ENCODE measurements at places on chromosomes 1 and 21. TPM values are rescaled to one million over a fixed set of nuclear protein-coding genes. Genes with fewer than 3 reads are reported as not detected.

- H3K27me3 ChIP-seq: no peaks in the 10 kb centered on the region
- no peaks in the 10 kb centered on the region for H3K4me1 ChIP-seq
- H3K36me3 ChIP-seq: no peaks in the 10 kb centered on the region
- DNase-seq: peak; percentile 92
- no peak overlapping the region for H3K4me3 ChIP-seq
- no peak overlapping the region for H3K27ac ChIP-seq
Measured at GRCh38 chr1:190747704-190748103, 270.0 kb upstream of the BRINP3 start.

DNA sequence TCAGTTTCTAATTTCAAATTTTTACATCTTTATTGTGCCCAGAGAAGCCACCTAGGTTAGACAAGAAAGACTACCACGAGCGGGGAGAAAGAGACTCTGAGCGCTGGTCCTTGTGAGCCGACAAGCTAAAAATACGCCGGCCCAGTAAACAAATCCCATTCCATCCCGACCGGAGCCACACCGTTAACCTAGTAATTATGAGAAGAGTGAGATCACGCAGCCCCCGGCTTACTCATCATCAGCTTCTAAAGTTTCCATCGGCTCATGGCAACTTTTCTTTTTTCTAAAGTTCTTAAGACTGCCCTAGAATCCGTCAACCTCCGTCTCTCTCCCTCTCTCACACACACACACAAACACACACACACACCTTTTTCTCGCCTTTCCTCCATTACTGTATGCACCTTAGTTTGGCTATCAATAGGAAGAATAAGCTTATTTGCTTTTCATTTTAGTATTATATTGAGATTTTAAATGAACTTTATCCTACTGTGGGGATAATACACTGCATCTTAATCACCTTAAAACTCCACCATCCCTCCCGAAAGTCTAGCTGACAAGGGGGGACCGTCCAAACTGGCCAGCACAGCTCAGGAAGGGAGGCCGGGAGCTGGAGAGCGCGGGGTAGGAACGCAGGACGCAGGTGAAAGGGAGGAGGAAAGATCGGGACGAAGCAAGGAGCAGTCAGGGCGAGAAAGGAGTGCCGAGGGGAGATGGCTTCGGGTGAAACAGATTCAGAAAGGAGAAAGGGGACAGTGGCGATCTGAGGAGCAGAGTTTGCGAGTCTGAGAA lies 728 bp downstream of the OTUD7B start:
- peak; percentile 69 for DNase-seq
- H3K27me3 ChIP-seq: no peaks in the 10 kb centered on the region
- H3K36me3 ChIP-seq: peaks cover 2% of the 10 kb centered on the region
- peak overlapping the region; percentile 98 for H3K27ac ChIP-seq

Gene PLEKHN1
- polyA plus RNA-seq: 2.8 TPM

Gene OR6N1
- not detected for polyA plus RNA-seq

DNA sequence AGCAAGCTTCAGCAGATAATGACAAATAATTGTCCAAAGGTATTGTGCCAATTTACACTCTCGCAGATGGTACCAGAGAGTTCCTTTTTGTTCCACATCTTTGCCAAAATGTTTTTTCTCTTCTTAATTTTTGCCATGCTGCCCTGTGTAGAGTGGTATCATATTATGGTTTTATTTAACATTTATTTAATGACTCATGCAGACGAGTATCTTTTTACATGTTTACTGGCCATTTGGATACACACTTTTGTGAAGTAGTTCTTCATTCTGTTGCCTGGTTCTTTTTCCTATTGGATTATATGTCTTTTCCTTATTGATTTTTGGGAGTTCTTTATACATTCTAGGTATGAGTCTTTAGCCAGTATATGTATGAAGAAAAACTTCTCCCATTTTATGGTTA lies 151.1 kb downstream of the PCNX2 start:
- no peak for DNase-seq
- no peaks in the 10 kb centered on the region for H3K4me1 ChIP-seq
- no peak overlapping the region for H3K27ac ChIP-seq
- H3K27me3 ChIP-seq: no peaks in the 10 kb centered on the region

- no peak overlapping the region for H3K27ac ChIP-seq
- DNase-seq: no peak
- H3K4me3 ChIP-seq: no peak overlapping the region
- H3K4me1 ChIP-seq: peaks cover 5% of the 10 kb centered on the region
Measured at GRCh38 chr1:235023711-235024439, 104.8 kb downstream of the TOMM20 start.

DNA sequence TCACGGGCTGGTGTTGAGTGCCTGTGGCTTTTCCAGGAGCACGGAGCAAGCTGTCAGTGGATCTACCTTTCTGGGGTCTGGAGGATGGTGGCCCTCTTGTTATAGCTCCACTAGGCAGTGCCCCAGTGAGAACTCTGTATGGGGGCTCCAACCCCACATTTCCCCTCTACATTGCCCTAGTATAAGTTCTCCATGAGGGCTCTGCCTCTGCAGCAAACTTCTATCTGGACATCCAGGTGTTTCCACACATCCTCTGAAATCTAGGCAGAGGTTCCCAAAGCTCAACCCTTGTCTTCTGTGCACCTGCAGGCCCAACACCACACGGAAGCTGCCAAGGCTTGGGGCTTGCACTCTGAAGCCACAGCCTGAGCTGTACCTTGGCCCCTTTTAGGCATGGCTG lies 157.3 kb downstream of the MRPL39 start:
- no peak overlapping the region for H3K27ac ChIP-seq
- H3K4me1 ChIP-seq: no peaks in the 10 kb centered on the region
- no peak for DNase-seq
- no peaks in the 10 kb centered on the region for H3K27me3 ChIP-seq

DNA sequence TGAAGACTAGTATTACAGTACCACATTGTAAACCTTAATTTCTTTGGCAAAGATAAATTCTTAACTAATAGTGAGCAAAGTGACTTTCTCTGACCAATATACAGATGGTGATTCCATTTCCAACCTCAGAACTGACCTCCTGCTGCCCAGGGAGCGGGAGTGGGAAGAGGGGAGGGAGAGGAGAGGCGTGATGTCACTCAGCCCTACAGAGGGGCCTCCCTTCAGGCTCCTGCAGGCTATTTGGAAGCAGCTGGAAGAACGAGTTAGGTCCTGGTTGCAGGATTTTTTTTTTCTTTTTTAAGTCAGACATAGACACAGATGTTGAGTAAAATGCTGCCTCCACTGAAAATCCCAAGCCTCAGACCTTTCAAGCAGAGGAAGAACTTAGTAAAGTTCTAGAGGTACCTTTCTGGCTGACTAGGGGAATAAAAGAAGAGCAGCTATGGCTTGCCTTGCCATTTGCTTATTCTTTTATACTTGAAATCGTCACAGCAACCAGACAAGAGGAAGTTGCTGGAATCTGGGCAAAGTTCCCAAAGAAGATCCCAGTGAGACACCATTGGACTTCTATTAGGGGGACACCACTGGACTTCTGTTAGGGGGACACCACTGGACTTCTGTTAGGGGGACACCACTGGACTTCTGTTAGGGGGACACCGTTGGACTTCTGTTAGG lies 54.5 kb downstream of the EXO1 start:
- H3K4me1 ChIP-seq: no peaks in the 10 kb centered on the region
- H3K27me3 ChIP-seq: no peaks in the 10 kb centered on the region
- no peak overlapping the region for H3K27ac ChIP-seq
- peak; percentile 53 for DNase-seq
- no peak overlapping the region for H3K4me3 ChIP-seq
- no peaks in the 10 kb centered on the region for H3K36me3 ChIP-seq

DNA sequence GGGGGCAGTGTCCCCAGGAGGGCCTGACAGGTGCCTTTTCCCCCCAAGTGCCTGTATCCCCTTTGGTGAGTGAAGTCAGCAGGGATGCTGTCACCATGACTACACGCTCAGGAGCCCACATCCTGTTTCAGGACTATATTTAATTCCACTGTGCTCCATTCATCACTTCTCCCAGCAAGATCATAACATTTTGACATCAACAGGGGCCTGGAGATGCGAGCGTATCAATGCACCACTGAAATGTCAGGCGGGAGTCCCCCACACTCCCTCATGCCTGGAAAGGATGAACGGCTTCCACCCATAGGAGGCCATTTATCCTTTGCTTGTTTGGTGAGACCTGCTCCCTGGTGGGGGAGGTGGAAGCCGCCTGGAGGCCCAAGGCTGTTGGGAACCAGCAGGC lies 119.1 kb downstream of the PTPRU start:
- no peak overlapping the region for H3K27ac ChIP-seq
- peaks cover 3% of the 10 kb centered on the region for H3K27me3 ChIP-seq
- DNase-seq: no peak
- no peaks in the 10 kb centered on the region for H3K36me3 ChIP-seq
- no peak overlapping the region for H3K4me3 ChIP-seq
- H3K4me1 ChIP-seq: no peaks in the 10 kb centered on the region

DNA sequence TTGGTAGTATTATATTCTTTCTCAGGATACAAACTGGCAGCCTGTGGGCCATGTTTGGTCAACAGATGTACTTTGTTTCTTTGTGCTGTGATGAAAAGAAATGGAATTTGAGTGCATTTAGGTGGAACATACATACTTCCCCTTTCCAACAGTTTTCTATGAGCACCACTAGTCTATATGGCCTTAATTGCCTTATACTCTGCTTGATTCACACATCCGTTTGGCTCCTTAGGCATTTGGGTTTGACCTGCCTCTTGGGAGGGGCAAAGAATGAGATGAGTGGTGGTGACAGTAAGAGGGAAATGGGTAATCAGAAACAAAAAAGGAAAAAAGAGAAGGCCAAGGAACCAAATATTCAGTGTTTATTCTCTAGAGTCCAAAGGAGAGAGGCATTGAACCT lies 17.0 kb downstream of the CFAP126 start:
- no peaks in the 10 kb centered on the region for H3K4me1 ChIP-seq
- peaks cover 15% of the 10 kb centered on the region for H3K36me3 ChIP-seq
- H3K27me3 ChIP-seq: no peaks in the 10 kb centered on the region

DNA sequence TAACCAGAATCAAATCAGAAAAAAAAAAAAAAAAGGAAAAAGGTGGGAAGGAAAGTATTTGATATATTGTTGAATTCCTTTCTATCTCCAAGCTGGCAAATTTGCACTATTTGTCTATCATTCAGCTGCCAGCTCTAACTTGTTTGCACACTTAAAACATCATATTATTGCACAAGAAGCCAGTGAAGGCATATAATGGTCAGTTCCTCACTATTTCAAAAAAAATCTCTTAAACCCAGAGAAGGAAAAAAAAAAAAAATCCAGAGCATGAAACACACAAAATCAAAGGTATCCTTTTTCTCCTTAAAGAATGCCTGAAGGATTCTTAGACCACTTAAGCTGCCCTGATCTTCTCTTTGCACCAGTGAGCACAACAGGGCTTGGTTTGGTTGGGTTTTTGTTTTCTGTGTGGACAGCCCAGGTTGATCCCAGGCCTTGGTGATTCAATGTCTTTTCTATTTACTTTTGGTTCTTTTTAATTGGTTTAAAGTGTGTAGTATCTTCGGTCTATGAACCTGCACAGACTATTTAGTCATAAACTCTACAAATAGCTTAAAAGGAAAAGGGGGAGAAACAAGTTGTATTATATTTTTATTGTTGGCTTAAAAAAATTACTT lies 40.2 kb downstream of the DUSP10 start:
- peaks cover 9% of the 10 kb centered on the region for H3K36me3 ChIP-seq
- H3K27ac ChIP-seq: no peak overlapping the region
- no peaks in the 10 kb centered on the region for H3K27me3 ChIP-seq
- DNase-seq: no peak

GRCh38 chr1:244112636-244113035 lies 61.6 kb downstream of the ZBTB18 start:
- no peak overlapping the region for H3K4me3 ChIP-seq
- H3K36me3 ChIP-seq: no peaks in the 10 kb centered on the region
- peaks cover 8% of the 10 kb centered on the region for H3K27me3 ChIP-seq

- DNase-seq: peak; percentile 55
- H3K4me3 ChIP-seq: no peak overlapping the region
- no peaks in the 10 kb centered on the region for H3K27me3 ChIP-seq
- peaks cover 5% of the 10 kb centered on the region for H3K36me3 ChIP-seq
- no peaks in the 10 kb centered on the region for H3K4me1 ChIP-seq
Measured at GRCh38 chr1:32619701-32620485, 30.5 kb downstream of the ZBTB8OS start.

Gene SLC5A3
- 3.1 TPM for polyA plus RNA-seq

GRCh38 chr1:56194701-56195300 lies 384.6 kb downstream of the PLPP3 start:
- H3K27ac ChIP-seq: no peak overlapping the region
- no peak overlapping the region for H3K4me3 ChIP-seq
- H3K36me3 ChIP-seq: no peaks in the 10 kb centered on the region

DNA sequence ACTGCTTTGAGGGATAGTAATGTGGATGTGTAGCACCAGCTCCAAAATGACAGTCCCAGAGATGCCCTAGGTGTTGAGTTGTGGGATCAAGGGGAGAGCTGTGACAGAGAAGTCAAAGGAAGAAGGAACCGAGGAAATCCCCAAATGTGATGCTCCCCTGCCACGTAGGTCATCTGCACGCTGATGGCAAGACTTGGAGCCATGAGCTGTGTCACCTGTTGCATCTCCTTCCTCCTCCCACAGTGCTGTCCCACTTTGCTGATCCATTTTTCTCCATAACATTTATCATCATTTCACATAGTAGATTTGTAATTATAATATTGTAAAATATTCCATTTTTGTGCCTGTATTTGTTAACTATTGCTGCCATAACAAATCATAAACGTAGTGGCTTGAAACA lies 17.6 kb upstream of the RCAN1 start:
- peaks cover 3% of the 10 kb centered on the region for H3K27me3 ChIP-seq
- no peaks in the 10 kb centered on the region for H3K4me1 ChIP-seq
- DNase-seq: no peak
- no peaks in the 10 kb centered on the region for H3K36me3 ChIP-seq

Gene SCP2
- polyA plus RNA-seq: 157 TPM

DNA sequence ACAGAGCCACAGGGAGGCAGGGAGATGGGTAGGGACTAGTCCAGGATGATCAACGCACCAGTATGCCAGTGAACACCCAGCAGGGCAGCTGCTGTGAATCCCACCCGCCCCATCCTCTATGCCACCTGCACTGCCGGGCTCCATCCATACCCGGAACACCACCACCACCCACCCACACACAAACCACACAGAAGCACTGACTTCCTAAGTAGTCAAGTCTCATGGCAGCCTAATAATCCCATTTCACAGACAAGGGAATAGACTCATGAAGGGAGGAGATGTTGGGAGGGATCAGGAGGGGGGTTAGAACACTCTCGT lies 6.3 kb downstream of the DRAXIN start:
- peaks cover 18% of the 10 kb centered on the region for H3K4me1 ChIP-seq
- no peak for DNase-seq
- H3K36me3 ChIP-seq: no peaks in the 10 kb centered on the region
- no peak overlapping the region for H3K27ac ChIP-seq

- H3K4me1 ChIP-seq: peaks cover under 1% of the 10 kb centered on the region
- H3K4me3 ChIP-seq: no peak overlapping the region
- H3K27ac ChIP-seq: peak overlapping the region; percentile 4
- no peak for DNase-seq
- H3K36me3 ChIP-seq: peaks cover 15% of the 10 kb centered on the region
Measured at GRCh38 chr1:37940299-37940947, 6.4 kb downstream of the INPP5B start.

DNA sequence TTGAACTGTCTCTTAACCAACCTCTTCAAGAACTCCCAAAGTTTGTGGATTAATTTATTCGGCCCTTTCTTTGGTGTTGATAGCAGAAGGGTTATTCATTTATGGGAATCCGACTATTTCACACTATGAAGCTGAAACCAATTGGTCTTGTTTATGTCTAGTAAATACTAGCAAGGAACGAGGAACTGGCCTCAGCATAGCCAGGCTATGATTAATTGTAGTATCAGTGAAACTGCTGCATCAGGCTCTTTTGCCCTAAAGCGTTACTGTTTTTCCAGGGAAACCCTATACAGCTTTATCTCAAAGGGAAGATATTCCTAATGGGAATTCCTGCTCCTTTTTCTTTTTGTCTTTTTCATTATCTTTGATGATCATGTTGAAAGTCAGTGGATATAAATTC lies 35.1 kb downstream of the CLEC20A start:
- no peaks in the 10 kb centered on the region for H3K27me3 ChIP-seq
- H3K36me3 ChIP-seq: peaks cover 13% of the 10 kb centered on the region
- H3K4me1 ChIP-seq: peaks cover 1% of the 10 kb centered on the region

Gene LMOD1
- 9.6 TPM for polyA plus RNA-seq
